Activated naive CD8-positive, alpha-beta T cell treated with anti-CD3 and anti-CD28 coated beads for 36 hours (primary cell): ENCODE measurements at places on chromosomes 4 and X.

GRCh38 chr4:151015459-151016347 lies 619 bp upstream of the LRBA start:
- peak; percentile 93 for DNase-seq

DNA sequence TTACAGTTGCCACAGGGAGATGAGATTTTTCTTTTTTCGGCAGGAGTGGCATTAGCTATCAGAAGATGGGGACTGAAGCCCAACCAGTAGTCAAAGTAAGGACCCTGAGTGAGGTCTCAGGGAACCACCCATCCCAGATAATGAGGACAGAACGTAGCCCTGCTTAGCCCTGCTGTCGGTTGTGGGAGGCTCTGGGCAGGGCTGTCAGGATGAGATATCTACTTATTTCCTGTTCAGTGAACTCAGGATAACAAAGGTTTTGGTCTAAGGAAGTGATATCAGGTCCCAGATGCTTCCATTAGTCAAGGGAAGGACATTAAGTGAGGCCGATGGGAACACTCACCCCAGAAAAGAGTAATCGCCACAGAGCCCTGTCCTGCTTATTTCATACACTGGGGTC lies 2.3 kb downstream of the MAGEB16 start:
- no peak for DNase-seq

- DNase-seq = no peak
Observed at GRCh38 chr4:148110169-148110568, 332.0 kb downstream of the NR3C2 start.

- no peak for DNase-seq
Observed at GRCh38 chr4:37938208-37938607, 22.0 kb upstream of the PTTG2 start.

GRCh38 chr4:145417348-145418130 lies 64.1 kb upstream of the SMAD1 start:
- DNase-seq = no peak

- DNase-seq = no peak
Observed at GRCh38 chr4:140092094-140092851, 61.7 kb downstream of the MAML3 start.

GRCh38 chr4:174218127-174218790 lies 65.2 kb downstream of the FBXO8 start:
- no peak for DNase-seq

- no peak for DNase-seq
Observed at GRCh38 chr4:139902321-139903320, 237.0 kb downstream of the MGST2 start.

- no peak for DNase-seq
Observed at GRCh38 chrX:141201962-141202361, 25.0 kb upstream of the LDOC1 start.

DNA sequence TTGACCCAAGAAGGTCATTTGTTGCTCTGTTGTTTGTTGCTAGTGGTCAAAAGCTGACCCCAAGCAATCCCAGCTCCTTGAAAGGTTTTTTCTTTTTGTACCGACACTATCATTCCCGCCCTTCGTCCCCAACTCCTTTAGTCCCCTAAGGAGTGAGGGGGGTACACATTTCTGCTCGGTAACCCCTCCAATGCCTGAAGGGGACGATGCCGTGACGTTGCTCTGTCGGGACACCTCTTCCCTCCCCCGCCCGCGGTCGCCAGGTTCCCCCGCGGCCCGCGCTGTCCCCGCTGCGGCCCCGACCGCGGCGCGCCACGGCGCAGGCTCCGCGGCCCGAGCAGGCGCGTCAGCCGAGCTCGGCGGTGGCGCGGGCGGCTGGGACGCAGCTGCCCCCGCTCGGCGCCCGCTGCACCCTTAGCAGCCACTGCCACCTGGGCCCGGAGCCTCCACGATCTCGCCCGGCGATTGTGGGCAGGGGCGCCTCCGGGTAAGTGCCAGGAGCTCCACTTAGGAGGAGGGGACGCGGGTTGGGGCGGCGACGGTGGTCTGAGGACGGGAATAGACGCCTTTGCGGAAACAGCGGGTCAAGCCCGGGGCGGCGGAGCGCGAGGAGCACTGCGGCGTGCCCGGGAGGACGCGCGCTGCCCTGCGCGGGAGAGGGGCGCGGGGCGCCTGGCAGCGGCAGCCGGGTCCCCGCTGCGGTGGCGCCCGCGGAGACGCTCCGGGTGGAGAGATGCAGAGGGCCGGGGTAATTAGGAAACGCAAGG lies at the start of gene GLRB:
Gene GLRB (plus strand): TSS at position 340 of the 767 bp plus-strand sequence. CDS start 1,875 bp downstream, outside the sequence.
- no peak for DNase-seq

- no peak for DNase-seq
Observed at GRCh38 chr4:177016541-177017141, 223.9 kb upstream of the VEGFC start.

- no peak for DNase-seq
Observed at GRCh38 chr4:109465069-109465468, 31.5 kb downstream of the SEC24B start.

GRCh38 chr4:159837071-159837470 lies 734.2 kb downstream of the RAPGEF2 start:
- DNase-seq = no peak

GRCh38 chr4:82711158-82711785 lies 87.3 kb downstream of the SCD5 start:
- no peak for DNase-seq

- no peak for DNase-seq
Observed at GRCh38 chr4:30396772-30397475, 323.2 kb upstream of the PCDH7 start.

DNA sequence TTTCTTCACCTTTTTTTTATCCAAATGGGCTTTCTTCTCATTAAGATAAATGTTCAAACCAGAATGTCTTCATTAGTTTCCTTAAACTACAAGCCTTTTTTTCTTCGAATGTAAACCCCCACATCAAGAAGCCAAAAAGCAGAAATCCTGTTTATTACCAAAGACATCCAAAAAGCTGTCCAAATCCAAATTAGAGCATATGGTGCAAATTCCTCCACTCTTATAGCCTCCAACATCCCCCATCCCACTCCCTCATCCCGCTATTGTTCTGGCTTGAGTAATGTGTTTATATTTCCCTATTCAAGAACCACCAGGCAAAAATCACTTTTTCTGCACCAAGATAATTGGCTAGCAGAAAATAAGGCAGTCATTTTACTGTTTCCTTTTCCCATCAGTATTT lies 315.1 kb upstream of the ADGRL3 start:
- no peak for DNase-seq

GRCh38 chr4:129231945-129232588 lies 136.1 kb downstream of the C4orf33 start:
- DNase-seq = no peak

DNA sequence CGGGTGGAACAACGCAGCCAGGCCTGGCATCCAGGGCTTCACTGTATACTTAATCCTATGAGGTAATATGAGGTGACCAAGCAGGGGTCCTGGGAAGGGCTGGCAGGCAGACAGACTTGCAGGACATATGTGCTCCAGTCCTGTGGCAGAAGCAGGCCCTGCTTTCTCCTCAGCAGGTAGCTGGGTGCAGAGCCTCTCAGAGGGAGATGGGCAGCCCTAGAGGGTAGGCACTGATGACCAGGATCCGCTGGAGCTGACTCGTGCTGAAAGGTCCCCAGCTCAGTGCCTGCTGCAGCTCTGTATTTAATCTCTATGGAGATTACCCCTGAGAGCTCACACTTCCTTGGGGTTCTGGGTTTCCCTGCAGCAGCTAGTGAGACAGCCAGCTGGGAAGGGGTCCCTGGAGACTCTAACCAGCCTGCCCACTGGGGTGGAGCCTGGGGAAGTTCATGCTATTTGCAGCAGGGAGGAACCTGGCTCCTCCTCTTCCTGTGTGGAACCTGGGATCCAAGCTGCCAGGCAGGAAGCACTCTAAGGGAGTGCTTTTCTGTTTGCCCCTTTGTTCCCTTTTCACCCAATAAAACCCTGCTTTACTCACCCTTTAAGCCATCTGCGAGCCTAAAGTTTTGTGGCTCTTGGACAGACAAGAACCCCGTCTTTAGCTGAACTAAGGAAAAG lies 339.2 kb downstream of the DCAF12L2 start:
- DNase-seq = no peak
